Activated CD4-positive, alpha-beta T cell treated with anti-CD3 and anti-CD28 coated beads, Interleukin-2, amount 10 ng/mL, durations not matched to agents 24 days and 14 days (primary cell): ENCODE measurements at places on chromosomes 6 and 20. TPM values are rescaled to one million over a fixed set of nuclear protein-coding genes. Genes with fewer than 3 reads are reported as not detected.

- no peak for DNase-seq
Observed at GRCh38 chr6:55913228-55914195, 38.1 kb upstream of the BMP5 start.

CHMP4B gene
- total RNA-seq = 95.6 and 102 TPM in 2 replicates

PDE10A gene
- total RNA-seq = not detected in 2 replicates

GRCh38 chr20:3987296-3987695 is 28.1 kb downstream of the RNF24 start:
- no peak for DNase-seq

GRCh38 chr6:134238960-134239795 is 78.7 kb downstream of the SGK1 start:
- no peak for DNase-seq

KIF25 gene
- not detected in 2 replicates for total RNA-seq

GRCh38 chr6:126176282-126176681 is 163.6 kb upstream of the CENPW start:
- no peak for DNase-seq

PHF20 gene
- total RNA-seq = 53.8 and 62.9 TPM in 2 replicates

- no peak for DNase-seq
Observed at GRCh38 chr6:39020136-39020535, 28.4 kb upstream of the GLP1R start.

DNA sequence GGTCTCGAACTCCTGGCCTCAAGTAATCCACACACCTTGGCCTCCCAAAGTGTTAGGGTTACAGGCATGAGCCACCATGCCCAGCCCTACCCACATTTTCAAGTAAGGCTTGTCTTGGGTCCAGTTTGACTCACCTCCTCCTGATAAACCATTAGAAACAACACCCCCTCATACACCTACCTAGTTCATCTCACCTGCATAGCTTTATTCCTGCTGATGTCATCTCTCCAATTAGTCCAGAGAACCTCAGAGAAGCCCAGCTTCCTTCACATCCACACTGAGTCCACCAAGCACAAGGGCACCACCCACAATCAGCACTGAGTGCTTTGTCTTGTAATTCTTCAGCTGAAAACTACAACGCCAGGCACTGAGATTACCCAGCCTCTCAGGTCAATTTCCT is 35.3 kb downstream of the KIF16B start:
- DNase-seq = no peak

- DNase-seq = no peak
Observed at GRCh38 chr6:15501826-15502445, 160.9 kb downstream of the DTNBP1 start.

DEFB132 gene
- total RNA-seq = not detected in 2 replicates

DNA sequence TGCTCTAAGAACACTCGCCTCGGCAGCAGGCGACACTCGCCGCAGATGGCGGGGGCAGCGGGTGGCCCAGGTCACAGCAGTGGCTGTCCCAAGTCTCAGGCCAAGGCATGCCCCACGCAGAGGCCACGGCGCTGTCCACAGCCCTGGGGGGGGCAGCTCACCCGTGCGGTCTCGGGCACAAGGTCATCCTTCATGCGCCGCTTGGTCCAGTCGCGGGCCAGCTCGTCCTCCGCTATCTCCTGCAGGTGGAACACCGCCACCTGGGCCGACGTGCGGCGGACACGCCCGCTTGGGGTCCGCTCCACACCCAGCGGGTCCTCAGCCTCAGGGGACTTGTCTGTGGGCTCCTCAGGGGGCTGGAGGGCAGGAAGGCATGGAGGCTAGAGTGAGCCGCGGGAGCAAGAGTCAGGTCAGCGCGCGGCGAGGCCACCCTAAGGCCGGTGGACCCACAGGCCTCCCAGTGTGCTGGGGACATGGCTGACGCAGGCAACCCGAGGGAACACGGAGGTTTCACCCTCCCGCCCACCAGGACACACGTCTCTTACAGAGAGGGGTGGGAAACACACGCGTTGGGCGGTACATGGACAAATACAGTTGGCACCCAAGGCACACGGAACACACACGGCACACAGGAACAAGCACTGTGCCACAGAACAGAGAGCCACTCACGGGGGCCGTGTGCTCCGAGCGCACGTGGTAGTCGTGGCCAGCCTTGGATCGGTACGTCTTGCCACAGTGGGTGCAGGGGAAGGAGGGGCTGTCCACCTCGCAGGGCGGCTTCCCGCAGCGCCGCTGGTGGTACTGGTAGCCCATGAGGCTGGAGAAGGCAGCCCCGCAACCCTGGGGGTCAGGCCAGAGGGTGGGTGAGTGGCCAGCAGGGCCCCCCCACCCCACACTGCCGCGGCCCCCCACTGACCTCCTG is 6.5 kb upstream of the UCKL1 start:
- DNase-seq = no peak

MRAP2 gene
- not detected in 2 replicates for total RNA-seq

MRPL18 gene
- 106 and 112 TPM in 2 replicates for total RNA-seq

SLC17A3 gene
- total RNA-seq = 0.58 and 0.99 TPM in 2 replicates

DNA sequence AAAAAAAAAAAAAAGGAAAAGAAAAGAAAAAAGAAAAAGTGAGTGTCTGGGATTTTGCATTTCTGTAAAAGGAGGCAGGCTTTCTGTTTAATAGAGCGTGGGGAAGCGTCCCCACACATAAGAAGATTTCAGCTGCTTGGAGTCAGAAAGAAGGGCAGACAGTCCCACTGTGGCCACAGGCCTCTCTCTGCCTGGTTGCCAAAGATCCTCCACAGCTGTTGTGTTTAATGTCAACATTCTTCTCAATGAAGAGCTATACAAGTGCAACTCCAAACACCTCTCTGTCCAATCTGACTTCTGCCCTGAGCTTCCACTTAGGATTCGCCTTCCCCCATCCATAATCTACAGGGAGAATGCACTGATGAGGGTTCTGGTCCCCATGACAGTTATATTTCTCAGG is 64.3 kb upstream of the MLN start:
- no peak for DNase-seq

SLC16A10 gene
- total RNA-seq = 4.2 and 5.1 TPM in 2 replicates

SLC17A1 gene
- total RNA-seq = 0.28 TPM in 1 of 2 replicates, not detected in the other

DNA sequence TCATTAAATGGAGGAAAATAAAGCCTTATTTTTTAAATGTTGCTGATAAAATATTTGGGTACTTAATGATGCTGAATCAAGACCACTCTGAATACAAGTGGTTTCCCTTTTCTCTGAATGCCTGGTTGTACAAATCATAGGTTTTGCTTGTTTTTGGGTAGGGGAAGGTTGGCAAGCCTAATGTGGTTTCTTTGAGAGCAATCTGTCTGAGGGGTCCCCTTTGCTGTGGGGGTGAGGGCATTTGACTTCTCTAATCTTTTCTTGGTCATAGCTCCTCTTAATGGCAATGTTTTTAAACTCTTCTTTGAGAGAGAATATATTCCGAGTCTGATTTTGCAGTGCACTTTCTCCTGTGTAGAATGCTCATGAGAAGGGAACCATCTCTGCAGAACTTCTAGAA is 99.2 kb downstream of the SOX4 start:
- DNase-seq = no peak

DNA sequence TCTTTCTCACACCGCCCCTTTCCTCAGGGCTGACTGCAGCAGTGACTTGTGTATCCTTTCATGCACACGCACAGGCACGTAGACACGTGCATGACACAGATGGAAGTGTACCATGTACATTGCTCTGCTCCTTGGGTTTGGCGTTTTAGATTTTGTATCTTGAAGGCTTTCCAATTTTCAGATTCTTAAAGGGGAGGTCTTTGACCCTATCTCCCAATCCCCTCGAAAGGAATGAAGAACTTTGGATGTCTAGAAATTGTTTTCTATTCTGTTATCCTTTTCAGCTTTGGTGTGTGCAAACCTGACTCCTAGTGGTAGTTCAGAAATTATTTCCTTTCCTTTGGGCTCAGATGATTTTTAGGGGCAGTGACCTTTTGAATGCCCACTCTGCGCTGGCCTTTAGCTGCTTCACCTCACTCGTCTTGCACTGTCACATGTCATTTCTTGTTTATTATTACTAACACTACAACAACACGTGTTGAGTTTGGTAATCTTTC is 63.0 kb downstream of the HIVEP1 start:
- peak; percentile 67 for DNase-seq

- DNase-seq = no peak
Observed at GRCh38 chr6:135189344-135189743, 8.2 kb downstream of the MYB start.

DNA sequence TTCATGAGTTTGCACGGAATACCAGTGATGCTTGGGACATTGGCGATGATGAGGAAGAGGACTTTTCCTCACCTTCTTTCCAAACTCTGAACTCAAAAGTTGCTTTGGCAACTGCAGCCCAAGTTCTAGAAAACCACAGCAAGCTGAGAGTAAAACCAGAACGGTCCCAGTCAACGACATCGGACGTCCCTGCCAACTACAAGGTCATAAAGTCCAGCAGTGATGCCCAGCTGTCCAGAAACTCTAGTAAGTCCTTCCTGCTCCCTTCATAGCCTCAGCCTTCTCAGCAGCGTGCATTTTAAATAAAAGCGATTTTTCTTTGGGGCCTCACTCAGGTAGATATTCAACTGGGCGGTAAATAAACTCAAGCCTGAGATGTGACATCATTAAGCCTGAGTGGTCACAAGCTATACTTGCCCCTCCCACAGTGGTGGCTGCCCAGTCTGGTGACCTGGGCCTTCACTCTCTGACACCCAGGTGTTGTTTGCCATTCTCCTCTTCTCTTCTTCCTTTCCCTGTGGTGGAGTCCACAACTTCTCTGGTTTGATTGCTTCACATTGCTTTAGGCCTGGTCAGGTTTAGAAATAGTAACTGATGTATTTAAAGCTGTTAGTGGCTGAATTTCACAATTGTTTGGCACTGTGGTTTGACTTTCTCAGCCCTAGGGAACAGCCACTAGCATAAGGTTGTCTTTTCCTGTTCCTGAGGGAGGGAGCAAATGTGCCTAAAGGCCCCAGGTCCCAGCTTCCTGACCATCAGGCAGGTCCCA is 21.6 kb upstream of the TMEM217 start:
- no peak for DNase-seq

DNA sequence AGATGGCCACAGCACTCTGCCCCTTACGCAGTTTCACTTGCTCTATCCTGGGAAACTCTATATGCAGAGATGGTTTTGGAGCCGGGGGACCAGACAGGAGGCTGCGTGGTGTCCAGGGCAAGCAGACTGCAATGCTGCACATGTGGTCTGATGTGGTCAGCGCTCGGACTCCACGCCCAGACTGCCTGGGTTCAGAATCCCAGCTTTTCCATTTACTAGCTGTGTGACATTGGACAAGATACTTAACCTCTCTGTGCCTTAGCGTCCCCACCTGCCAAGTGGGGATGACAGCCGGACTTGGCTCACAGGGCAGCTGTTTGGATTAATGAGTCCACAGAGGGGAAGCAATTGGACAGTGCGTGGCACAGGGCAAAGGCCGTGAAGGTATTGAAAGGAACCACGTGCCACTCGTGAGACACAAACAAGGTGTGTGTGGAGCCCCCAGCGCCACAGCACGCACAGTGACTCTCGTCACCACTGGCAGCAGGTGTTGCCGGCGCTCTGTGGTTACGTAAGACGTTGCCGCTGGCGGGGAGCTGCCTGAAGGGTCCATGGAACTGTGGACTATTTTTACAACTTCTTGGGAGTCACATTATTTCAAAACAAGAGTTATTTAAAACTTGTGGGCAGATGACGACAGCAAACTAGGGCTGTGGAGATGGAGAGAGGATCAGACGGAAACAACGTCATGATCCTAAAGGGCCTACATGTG is 201.4 kb downstream of the PREX1 start:
- peak; percentile 61 for DNase-seq

- DNase-seq = peak; percentile 66
Observed at GRCh38 chr6:157281570-157281969, 41.7 kb downstream of the TMEM242 start.

DNA sequence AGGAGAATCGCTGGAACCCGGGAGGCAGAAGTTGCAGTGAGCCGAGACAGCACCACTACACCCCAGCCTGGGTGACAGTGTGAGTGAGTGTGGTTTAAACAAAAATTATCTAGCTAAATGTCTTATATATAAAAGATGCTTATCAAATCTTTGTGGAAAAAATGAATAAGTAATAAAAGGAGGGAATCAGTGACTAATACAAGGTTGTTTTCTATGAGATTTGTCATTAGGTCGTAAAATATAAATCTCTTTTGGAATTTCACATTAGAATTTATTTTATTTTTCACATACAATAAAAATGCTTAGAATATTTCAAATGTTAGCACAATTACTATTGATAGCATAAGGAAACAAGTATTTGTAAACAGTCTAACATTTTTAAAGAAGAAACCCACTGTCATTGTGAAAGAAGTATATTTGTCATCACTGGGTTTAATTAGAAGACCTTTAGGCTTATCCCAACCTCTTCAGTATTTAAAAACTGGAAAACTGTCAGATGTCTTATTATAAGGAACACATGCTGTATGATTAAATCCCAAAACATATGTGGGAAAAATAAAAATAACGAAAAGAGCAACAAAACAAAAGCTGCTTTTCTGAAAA is 47.1 kb downstream of the ASCC3 start:
- DNase-seq = no peak

GRCh38 chr6:166575205-166575604 is 11.3 kb downstream of the RAMACL start:
- DNase-seq = no peak

MMP24 gene
- 0.05 TPM in 1 of 2 replicates, not detected in the other for total RNA-seq

DNA sequence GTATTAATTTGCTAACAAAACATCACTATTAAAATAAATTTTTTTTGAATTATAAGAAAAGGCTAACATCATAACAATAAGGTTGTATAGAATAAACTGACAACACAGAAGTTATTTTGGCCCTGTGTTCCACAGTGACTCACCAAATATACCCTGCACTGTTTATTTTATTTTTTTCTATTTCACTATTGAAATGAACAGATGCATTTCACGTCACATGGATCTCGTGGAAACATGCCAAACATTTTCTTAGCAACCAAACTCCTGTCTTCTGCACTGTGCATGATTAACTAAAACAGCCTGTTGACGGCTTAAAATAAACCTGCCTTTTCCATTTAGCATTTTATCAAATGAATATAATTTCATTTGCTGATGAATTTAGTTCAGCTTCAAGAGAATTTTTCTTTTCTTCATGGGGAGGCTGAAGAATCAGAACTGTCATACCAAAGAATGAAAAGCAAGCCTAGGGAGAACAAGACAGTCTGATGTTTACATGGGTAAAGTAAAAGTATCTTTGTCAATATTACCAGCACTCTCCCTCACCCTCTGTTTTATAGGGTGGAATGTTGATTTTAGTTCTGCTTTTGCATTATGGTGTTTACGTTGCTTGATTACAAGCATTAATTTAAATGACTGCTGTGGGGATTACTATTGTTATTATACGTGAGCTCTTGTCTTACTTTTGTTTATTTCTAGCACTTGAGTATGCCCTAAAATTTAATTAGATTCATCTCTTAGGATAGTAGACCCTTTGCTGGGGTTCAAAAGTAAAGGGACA is 115.3 kb downstream of the LCA5 start:
- DNase-seq = no peak

DNA sequence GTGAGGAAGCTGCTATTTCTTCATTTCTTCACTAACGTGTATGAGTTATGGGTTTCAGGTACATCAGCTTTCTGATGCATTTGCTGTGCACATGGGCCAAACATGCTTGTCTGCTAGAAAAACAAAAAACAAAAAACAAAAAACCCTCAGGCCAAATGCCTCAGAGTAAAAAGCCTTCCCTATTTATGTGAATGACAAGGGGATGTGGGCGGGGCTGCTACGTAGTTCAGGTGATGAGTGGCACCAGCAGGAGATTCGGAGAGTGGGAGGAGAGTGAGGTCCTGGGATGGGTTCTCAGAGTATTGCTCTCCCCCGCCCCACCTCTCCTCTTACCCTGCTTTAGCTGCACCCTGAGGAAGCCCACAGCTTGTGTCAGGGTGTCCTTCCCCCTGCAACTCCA is 596.8 kb upstream of the JAG1 start:
- no peak for DNase-seq

GRCh38 chr20:31474758-31475427 is at the start of the genes DEFB124 and REM1:
Gene DEFB124 (minus strand): TSS chr20:31475127. CDS start chr20:31473013, 2,114 bp downstream.
Gene REM1 (plus strand): TSS chr20:31475288. CDS start chr20:31476446, 1,158 bp downstream.
- no peak for DNase-seq

FAM209B gene
- 1.3 and 1.5 TPM in 2 replicates for total RNA-seq
